ENCODE measurements at places on chromosomes 7 and 10.

DNA sequence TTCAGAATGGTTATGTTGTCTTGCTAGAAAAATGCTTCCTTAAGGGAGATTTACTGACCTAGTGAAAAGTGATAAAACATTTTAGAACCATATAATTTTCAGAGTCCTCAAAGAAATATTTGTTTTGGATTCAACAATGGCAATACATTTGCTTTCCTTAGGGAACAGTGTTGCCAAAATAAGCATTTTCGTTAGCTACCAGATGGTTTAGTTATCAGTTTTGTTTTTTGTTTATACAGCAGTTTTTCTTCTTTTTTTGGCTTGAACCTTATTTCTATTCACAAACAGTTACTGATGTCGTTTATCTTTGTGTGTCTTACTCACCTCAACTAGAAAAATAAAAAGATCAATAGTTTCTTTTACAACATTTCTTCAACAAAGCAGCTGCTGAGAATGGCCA lies 48.6 kb downstream of the EXOC4 start:
- no peaks in the 10 kb centered on the region for H3K4me1 ChIP-seq
- H3K27ac ChIP-seq, result no peak overlapping the region
- no peak overlapping the region for H3K4me3 ChIP-seq
- no peaks in the 10 kb centered on the region for H3K36me3 ChIP-seq
- no peak for DNase-seq

DNA sequence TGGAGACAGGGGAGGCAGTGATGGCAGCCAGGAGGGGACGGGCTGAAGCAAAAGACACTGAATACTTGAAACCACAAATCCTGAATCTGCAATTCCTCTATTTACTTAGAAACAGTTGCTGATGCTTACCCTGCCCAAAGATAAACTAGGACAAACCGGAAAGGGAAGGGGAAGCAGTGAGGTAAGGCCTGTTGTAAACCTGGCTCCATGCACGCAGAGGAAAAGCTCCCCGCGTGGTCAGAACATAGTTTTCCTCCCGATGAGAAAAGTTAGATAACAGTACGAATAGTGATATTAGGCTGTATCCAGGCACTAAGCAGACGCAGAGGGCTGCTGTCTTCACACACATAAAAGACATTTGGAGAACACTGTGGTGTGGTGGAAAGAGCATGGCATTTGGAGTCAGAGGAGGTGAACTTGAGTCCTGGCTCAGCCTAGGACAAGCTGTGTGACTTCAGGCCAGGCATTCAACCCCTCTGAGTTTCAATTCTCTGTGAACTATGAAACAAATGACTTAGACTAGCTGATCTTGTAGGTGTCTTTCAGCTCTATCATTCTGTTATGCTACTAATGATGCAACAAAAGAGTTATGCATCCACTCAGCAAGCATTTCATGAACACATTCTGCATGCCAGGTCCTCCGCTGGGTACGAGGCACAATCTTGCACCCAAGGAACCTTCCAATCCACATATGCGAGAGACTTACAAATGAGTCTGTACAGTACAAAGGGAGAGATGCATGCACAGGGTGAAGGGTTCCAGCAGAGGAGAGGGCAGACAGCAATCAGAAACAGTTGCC lies 80.9 kb downstream of the SORBS1 start:
- no peaks in the 10 kb centered on the region for H3K27me3 ChIP-seq
- no peak for DNase-seq
- H3K36me3 ChIP-seq, result no peaks in the 10 kb centered on the region
- no peak overlapping the region for H3K4me3 ChIP-seq
- H3K27ac ChIP-seq, result no peak overlapping the region

GRCh38 chr7:29017713-29018112 lies 59.6 kb upstream of the TRIL start:
- H3K36me3 ChIP-seq, result no peaks in the 10 kb centered on the region
- no peaks in the 10 kb centered on the region for H3K27me3 ChIP-seq
- no peaks in the 10 kb centered on the region for H3K4me1 ChIP-seq

DNA sequence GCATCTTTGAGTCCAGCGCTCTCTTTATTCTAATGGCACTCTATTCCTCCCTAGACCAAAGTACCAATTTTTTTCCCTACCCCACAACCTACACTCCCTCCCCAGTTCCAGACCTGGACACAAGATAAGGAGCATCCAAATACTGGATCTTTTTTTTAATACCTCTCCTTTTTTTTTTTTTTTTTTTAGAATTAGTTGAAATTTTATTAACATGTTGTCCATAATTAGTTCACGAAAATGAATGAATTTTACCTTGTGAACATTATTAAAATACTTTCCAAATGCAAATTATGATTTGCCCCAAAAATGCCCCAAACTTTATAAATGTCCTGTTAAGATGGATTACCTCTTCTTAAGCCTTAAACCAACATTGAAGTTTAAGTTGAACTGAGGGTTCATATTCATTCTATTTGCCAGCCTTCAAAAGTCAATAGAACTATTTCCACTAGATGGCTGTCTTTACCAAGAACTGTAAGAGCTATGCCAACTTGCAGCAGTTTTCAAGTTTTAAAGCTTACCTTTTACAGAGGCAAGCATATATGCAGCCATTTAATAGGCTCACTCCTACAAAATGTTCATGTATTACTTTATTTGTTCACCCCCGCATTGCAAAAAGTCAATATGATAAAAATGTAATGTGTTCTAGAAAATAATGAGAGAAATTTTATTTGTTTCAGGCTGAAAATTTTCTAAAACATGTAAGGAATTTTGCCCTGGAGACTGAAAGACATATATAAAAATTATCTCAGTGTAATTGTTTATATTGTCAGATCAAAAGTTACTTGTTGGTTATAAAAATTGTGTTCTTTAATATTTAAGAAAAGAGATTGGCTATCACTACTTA lies 39.7 kb upstream of the TNKS2 start:
- DNase-seq, result peak; percentile 65
- H3K36me3 ChIP-seq, result no peaks in the 10 kb centered on the region
- no peak overlapping the region for H3K27ac ChIP-seq
- no peak overlapping the region for H3K4me3 ChIP-seq
- H3K4me1 ChIP-seq, result no peaks in the 10 kb centered on the region

- H3K27ac ChIP-seq, result no peak overlapping the region
- H3K27me3 ChIP-seq, result no peaks in the 10 kb centered on the region
These were observed 31.8 kb upstream of the MSMB start for GRCh38 chr10:46077731-46078413.

DNA sequence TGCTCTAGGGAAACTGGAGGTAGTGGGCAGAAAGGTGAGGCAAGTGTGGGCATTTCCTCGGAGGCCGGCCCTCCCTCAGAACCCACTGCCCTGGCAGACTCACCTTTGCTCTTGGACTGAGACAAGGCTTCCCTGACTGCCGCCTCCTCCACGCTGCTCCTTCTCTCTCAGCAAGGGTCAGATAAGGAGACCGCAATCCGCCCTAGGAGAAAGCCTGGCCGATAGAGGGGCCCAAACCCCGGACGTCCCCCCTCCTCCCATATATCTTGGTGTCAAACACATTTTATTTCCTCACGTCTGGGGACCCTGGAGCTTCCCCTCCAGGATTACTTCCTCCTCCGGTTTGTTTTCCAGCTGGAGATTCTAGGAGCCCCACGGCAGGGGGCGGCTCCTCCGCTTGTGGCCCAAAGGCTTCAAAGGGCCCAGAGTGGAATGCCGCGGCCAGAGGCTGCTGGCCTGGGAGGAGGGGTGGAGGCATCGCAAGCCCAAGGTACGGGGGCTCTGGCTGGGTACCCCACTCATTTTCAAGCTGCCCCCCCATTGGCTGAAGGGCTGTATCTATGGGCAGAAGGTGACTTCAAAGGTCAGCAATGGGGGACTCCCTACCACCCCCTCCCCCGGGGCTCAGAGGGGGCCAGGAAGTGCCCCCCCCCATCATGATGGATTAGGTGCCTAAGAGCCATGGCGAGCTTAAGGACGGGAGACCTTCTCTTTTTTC lies 31.7 kb upstream of the LBX1 start:
- H3K36me3 ChIP-seq, result no peaks in the 10 kb centered on the region
- no peaks in the 10 kb centered on the region for H3K4me1 ChIP-seq
- DNase-seq, result no peak
- H3K27ac ChIP-seq, result no peak overlapping the region
- H3K27me3 ChIP-seq, result no peaks in the 10 kb centered on the region
- H3K4me3 ChIP-seq, result no peak overlapping the region
